ENCODE measurements at places on chromosomes 3 and 15.

DNA sequence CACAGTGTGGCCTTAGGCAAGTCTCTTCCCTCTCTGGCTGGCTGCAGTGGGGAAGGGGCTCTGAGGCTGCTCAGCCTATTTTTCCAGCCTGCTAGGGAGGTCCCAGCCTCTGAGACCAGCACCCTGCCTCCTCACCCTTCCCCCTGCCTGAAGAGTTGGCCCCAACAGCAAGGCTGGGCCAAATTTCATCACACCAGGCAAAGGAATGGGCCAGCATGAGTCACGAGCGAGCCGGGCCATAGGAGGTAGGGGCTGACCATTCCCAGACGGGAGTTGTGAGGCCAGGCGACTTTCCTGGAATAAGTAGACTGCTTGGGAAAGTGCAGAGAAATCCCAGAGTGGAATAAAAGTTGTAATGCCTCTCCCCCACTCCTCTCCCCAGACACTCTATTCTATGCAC is 5.7 kb upstream of the FBLN2 start:
- no peak for DNase-seq

DNA sequence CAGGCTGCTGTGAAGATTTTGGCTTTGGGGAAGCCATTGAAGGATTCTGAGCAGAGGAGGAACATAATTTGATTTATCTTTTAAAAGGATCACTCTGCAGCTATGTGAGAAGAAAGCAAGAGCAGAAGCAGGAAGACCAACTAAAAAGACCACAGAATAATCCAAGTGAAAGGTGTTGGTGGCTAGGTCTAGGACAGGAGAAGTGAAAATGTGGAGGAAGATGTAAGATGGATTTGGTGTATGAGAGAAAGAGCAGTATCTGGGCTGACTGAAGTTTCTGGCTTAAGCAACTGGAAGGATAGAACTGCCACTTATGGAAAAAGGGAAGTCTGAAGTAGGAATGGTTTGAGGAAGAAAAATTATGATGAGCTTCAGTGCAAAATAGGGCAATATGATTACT is 62.0 kb downstream of the SFMBT1 start:
- DNase-seq: no peak

- DNase-seq: no peak
Measured at GRCh38 chr15:49383266-49383665, 39.8 kb upstream of the FGF7 start.

- DNase-seq: no peak
Measured at GRCh38 chr3:13663781-13664535, 115.0 kb downstream of the FBLN2 start.

- DNase-seq: no peak
Measured at GRCh38 chr3:128098234-128098633, 25.4 kb downstream of the RUVBL1 start.

DNA sequence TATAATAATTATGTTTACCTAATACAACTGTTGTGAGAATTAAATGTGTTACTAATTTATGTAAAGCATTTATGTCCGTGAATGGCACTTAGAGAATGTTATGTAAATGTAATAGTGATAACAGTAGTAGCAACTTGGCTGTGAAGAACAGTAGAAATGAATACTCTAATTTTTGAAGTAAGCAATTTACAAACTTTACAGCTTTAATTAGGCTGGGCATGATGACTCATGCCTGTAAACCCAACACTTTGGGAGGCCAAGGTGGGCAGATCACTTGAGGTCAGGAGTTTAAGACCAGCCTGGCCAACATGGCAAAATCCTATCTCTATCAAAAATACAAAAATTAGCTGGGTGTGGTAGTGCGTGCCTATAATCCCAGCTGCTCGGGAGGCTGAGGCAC is 33.9 kb upstream of the IREB2 start:
- DNase-seq: no peak

DNA sequence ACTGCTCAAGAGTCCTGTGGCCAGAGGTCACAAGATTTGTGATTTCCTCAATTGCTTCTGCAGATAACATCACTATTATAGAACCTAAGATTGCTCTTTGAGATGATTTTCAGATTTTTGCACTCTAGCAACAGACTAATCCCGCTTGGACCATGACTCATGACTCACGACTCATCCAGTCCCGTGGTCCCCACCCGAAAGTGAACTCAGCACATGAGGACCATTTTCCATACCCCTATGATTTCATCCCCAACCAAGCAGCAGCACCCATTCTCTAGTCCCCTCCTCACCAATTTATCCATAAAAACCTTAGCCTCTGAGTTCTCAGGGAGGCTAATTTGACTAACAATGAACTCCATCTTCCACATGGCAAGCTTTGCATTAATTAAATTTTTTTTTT is 106.3 kb upstream of the ALCAM start:
- no peak for DNase-seq

- DNase-seq: no peak
Measured at GRCh38 chr3:42739401-42740158, 33.5 kb downstream of the CCDC13 start.

- DNase-seq: no peak
Measured at GRCh38 chr3:135891121-135891520, 74.4 kb upstream of the PPP2R3A start.

- DNase-seq: no peak
Measured at GRCh38 chr3:84727616-84728015, 231.2 kb upstream of the CADM2 start.

DNA sequence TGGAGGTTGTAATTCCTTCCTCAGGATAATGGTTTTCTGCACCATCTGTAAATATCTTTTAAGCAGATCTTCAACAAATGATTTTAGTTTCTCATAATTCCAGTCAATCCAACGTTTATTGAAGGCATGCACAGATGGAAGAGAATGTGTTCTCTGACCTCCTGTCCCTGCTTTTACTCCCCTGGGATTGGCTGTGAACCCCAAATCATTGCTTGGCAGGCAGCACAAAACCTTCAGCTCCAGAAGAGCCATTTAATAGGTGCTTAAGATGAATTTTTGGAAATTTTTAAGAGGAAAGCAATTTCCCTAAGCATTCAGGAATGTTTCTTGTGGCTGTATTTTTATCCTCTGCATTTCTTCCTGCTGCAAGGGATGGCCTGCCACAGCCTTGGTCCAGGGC is 25.5 kb upstream of the THSD4 start:
- DNase-seq: no peak

GRCh38 chr15:69369631-69370030 is 44.5 kb upstream of the KIF23 start:
- DNase-seq: no peak

GRCh38 chr3:139477710-139478640 is 1.7 kb upstream of the RBP2 start:
- DNase-seq: no peak

DNA sequence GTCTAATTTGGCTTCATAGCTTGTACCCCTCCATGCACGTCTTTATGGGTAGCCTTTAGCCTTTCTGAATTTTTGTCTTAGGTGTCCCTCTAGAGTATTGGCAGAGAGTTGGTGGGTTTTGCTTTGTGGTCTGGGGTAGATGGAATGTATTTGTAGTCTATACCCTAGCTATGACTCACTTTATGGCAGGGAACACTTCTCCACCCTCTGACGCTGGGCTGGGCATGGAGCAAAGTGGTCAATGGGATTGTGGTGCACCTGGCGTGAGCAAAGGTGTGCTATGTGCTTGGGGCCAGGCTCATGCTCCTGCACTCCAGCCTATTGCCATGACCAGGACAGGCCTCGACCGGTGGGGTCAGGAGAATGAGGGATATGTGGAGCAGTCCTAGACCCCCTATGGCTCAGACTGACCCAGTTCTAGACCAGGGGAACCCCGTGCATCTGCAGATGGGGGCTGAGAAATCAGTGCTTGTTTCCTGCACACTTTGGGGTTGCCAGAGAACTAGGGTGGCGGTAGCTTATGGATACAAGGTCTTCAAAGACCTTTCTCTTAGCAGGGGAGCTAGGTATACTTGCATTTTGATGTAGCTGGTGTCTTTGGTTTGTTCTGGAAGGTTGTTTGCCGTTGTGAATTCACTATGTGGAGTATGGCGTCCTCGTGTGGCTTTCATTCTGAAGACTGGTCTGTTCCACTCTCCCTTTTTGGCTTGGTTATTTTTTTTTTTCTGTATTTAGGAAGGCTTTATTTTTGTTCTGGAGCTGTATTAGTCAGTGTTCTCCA is 49.4 kb upstream of the RPL32 start:
- DNase-seq: no peak

GRCh38 chr3:164679245-164679644 is 399.1 kb downstream of the SI start:
- DNase-seq: no peak

- no peak for DNase-seq
Measured at GRCh38 chr15:39315206-39315850, 265.6 kb upstream of the THBS1 start.

- no peak for DNase-seq
Measured at GRCh38 chr3:175103298-175103697, 244.2 kb downstream of the NAALADL2 start.

- no peak for DNase-seq
Measured at GRCh38 chr3:156725682-156726081, 51.3 kb downstream of the TIPARP start.
